T-helper 1 cell (primary cell): ENCODE measurements at places on chromosomes 4 and X.

- DNase-seq = no peak
Measured at GRCh38 chrX:148956352-148956751, 455.9 kb downstream of the AFF2 start.

DNA sequence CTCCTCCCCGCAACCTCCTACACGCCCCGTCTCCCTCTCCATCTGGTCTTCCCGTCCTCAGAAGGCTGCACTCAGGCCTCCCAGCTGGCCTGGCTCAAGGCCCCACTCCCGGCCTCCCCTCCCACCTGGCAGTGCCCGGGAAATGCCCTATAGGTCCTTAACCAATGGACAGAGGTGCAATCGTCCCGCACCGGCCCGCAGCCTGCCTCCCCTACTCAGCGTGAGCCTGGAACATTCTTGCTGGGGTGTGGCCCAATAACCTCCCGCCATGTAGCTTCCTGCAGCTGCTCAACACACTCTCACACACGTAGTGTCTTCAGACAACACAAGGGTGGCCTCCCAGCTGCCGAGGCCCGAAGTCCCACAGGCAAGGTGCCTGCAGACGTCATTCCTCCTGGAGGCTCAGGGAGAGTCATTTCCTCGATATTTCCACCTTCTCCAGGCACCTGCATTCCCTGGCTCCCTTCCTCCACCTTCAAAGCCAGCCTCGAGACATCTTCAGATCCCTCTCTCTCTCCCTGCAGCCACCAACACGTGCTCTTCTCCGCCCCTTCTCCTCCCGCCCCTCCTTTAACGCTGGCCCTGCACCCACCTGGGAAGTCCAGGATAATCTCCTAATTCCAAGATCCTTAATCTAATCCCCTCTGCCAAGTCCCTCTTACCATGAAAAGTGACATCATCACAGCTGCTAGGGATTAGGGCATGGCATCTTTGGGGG is 56.2 kb downstream of the ADRA2C start:
- no peak for DNase-seq

- no peak for DNase-seq
Measured at GRCh38 chr4:41498177-41498576, 39.8 kb upstream of the LIMCH1 start.

GRCh38 chr4:128385683-128386304 is 98.2 kb upstream of the PGRMC2 start:
- no peak for DNase-seq

DNA sequence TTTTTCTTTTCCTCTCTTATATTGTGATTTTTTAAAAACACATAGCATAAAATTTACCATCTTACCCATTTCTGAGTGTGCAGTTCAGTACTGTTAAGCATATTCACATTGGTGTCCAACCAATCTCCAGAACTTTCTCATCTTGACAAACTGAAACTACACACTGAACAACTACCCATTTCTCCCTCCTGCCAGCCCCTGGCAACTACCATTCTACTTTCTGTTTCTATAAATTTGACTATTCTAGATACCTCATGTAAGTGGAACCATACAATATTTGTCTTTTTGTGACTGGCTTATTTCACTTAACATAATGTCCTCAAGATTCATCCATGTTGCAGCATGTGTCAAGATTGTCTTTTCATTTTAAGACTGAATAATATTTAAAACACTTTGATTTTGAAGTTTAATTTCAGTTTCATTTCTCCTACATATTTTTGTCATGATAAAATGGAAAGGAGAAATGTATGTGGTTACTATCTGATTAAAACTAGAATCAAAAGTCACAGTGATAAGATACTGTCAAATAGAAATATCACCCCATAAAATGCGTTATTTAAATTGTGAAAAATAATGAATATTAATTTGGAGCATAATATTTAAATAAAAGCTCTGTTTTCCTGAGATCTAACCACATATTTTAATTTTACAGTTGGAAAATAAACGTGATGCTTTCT is 122.8 kb downstream of the DIPK2B start:
- peak; percentile 52 for DNase-seq

DNA sequence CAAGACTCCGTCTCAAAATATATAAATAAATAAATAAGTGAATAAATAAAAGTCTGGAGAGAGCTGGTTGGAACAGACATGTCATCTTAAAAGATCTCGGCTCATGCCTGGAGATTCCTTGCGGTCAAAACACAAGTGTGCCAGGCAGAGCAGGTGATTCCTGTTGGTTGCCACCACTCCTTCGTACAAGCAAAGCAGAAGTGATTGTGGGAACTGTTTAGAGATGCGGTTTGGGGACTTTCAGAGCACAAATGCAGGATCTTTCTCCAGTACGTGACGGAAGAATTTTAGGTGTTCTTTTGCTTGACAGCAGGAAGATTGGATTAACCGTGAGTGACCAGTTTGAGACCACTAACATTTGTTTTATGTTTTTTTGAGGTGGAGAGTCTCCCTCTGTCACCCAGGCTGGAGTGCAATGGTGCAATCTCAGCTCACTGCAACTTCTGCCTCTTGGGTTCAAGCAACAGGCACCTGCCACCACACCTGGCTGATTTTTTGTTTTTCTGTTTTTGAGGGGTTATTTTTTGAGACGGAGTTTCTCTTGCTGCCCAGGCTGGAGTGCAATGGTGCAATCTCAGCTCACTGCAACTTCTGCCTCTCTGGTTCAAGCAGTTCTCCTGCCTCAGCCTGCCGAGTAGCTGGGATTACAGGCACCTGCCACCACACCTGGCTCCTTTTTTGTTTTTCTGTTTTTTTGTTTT is 2.8 kb upstream of the CRLF2 start:
- no peak for DNase-seq

DNA sequence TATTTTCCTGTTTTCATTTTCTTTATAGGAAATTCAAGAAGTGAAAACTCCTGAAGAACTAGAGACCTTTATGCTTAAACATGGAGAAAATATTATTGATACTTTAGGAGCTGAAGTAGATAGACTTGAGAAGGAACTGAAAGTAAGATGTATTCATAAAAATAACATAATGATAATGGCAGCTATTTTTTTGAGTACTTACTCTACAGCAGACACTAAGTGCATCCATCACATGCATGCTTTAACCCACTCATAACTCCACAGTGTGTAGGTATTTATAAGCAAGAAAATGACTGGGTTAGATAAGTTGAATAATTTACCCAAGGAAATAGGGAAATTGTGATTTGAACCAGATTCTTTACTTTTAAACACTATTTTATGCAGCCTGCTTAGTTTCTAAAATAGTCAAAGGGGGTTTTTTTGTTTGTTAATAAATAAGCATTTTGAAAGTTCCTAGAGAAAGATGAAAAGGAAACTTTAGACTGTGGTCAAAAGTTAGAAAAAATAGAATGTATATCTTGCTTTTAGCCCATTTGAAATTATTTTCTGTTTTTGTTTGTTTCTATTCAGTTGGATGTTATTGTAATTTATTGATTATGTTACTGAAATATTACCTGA is 74.2 kb downstream of the BEND4 start:
- no peak for DNase-seq

DNA sequence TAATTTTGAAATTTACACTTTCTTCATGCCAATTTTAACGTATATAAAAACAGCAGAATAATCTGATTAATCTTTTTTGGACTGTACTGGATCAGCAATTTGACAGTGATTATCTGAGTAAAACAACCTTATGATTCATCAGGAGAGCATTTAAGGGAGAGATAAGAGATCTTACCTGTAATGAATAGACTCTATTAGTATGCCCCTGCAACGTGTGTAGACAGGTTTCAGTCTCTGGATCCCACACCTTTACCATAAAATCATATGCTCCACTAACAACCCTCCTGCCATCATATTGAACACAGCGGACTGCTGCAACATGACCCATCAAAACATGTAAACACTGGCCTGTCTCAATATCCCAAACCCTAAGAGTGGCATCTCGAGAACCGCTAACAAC is 210.1 kb downstream of the FBXW7 start:
- no peak for DNase-seq
